T-cell (primary cell): ENCODE measurements at places on chromosomes 16 and 17.

DNA sequence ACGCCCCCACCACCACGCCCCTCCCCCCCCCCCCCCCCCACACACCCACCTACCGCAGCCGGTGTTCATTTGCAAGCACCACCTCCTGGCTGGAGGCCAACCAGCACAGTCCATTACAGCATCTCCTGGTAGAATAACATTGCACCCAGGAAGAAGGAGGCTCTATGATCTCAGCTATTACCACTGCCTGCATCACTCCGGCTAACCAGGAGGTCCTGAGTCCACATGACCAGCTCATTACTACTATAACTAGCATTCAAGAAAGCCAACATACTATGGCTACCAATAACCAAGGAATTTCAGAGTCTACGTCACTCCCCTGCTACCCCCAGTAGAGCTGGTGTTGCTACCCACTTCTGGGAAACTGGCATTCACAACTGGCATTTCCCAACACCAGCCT is 81.1 kb upstream of the ALOX12 start:
- no peak for DNase-seq
- H3K36me3 ChIP-seq = no peaks in the 10 kb centered on the region
- peaks cover 16% of the 10 kb centered on the region for H3K27me3 ChIP-seq
- H3K27ac ChIP-seq = no peak overlapping the region

DNA sequence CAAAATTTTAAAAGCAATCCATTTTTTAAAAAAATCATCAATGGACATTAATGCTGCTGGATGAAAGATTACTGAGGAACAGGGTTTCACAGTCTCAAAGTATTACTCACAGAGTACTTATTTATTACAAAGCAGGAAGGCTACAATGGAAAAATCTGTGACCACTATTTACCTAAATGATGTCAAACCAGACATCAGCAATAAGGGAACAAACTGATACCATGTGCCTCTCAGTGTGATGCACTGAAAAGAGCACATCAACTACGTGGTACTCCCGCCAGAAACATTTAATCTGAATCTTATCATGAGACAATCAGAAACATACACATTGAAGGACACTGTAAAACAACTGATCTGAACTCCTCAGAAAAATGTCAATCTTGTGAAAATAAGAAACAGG is 124.2 kb downstream of the PARN start:
- H3K4me1 ChIP-seq = no peaks in the 10 kb centered on the region
- DNase-seq = no peak
- H3K4me3 ChIP-seq = no peak overlapping the region
- no peaks in the 10 kb centered on the region for H3K27me3 ChIP-seq

DNA sequence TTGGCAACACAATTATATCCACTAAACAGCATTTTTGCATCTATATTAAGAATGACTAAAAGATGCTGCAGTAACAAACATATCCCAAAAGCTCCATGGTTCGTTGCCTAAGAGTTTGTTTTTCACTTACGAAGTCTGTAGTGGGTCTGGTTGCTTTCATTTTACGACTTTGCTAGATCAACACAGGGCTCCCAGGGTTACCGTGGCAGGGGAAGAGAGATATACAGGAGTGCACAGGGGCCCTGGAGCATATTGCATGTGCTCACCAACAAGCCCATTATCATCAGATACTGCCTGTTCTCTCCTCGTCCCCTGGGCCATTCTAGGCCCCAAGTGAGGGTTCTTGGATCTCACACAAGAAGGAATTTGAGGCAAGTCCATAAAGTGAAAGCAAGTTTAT is 3.1 kb upstream of the MMP2 start:
- H3K27me3 ChIP-seq = peaks cover 33% of the 10 kb centered on the region
- H3K4me3 ChIP-seq = no peak overlapping the region
- H3K4me1 ChIP-seq = no peaks in the 10 kb centered on the region
- H3K27ac ChIP-seq = no peak overlapping the region

- H3K36me3 ChIP-seq = no peaks in the 10 kb centered on the region
- H3K4me3 ChIP-seq = no peak overlapping the region
- no peak overlapping the region for H3K27ac ChIP-seq
- H3K4me1 ChIP-seq = no peaks in the 10 kb centered on the region
- no peak for DNase-seq
- H3K27me3 ChIP-seq = peaks cover 31% of the 10 kb centered on the region
Measured at GRCh38 chr17:48729335-48730239, 1.0 kb upstream of the HOXB13 start.

DNA sequence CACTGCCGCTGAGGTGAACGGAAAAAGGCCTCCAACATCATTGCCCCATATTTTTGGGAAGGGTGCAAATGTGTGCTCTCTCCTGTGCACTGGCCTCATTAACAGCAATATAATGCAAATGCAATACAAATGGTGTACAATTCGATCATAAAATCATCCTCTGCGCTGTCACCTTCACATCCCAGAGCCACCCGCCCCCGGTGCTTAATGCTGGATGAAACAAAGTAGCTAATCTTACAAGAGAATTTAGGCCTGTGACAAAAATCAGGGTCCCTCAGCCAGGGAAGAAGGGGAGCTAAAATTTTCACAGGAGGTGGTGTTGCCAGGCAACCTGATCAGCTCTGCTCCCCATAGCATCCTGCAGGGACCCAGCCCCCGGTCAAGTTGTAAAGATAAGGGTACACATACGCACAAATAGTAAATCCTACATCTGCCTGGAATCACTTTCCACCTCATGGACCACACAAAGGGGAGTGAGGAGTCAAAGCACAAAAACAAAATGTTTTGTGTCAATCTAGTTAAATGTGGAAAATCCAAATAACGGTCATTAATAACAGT is 3.0 kb downstream of the TBC1D16 start:
- H3K27me3 ChIP-seq = no peaks in the 10 kb centered on the region
- H3K4me3 ChIP-seq = no peak overlapping the region
- no peak overlapping the region for H3K27ac ChIP-seq
- peaks cover 21% of the 10 kb centered on the region for H3K4me1 ChIP-seq
- DNase-seq = no peak

GRCh38 chr17:73546770-73547536 is 97.3 kb downstream of the SDK2 start:
- no peak overlapping the region for H3K4me3 ChIP-seq
- peak; percentile 28 for DNase-seq
- H3K36me3 ChIP-seq = no peaks in the 10 kb centered on the region

DNA sequence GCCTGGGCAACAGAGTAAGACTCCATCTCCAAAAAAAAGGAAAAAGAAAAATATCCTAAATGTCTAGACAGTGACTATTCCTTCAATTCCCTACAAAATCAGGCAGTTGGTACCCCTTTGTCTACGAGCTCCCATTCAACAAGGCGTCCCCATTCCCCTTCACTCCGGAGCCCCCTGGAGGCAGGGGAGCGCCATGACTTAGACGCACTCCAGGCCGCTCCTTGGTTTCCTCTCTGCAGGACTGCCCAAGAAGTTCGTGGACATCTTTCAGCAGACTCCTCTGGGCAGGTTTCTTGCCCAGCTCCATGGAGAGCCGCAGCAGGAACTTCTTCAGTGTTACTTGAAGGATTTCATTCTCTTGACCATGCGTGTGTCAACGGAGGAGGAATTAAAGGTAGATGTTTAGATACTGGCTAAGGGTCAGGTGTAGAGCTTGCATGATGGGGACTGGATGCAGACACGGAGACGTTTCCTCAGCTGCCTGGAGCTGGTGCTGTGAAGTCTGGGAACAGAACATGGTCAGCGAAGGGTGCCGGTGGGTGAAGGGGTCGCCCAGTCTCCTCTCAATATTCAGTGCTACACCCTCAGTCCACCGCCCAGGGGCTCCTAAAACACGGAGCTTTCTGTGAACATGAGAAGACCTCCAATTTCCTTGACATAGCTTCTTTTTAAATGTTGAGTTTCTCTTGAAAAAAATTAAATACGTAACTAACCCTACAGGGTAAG is 53.3 kb upstream of the ENDOV start:
- no peak overlapping the region for H3K4me3 ChIP-seq
- DNase-seq = peak; percentile 10
- H3K36me3 ChIP-seq = peaks cover 95% of the 10 kb centered on the region
- H3K4me1 ChIP-seq = no peaks in the 10 kb centered on the region
- no peak overlapping the region for H3K27ac ChIP-seq

DNA sequence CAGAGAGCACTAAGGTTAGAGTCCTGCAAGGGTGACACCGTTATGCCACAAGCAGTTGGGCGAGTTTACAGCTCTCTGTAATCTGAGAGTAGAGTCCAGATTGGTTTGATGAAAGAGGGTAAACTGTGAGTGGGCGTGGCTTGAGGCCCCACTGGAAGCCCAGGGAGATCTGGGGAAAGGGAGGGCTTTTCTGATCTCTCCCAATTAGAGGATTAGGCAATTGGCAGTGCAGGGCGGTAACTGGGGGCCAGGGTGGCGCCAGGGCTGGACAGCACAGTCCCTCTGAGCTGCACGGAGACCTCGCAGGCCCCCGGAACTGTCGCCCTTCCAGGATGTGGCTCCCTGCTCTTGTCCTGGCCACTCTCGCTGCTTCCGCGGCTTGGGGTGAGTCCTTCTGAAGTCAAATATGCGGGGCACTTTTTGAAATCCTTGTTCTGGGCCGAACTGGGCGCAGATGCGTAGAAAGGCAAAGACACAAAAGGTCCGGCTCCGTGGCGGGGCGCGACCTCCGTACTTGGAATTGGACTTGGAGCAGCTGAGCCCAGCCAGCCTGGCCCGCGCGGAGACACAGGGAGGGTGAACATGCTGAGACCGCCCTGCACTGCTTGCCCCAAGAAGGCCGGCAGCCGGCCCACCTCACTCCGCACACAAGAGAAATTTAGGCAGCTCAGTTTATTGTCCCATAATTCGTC is 72.4 kb downstream of the CES1 start:
- H3K4me3 ChIP-seq = no peak overlapping the region
- no peak for DNase-seq
- no peaks in the 10 kb centered on the region for H3K4me1 ChIP-seq
- no peaks in the 10 kb centered on the region for H3K27me3 ChIP-seq
- no peaks in the 10 kb centered on the region for H3K36me3 ChIP-seq
- H3K27ac ChIP-seq = no peak overlapping the region

DNA sequence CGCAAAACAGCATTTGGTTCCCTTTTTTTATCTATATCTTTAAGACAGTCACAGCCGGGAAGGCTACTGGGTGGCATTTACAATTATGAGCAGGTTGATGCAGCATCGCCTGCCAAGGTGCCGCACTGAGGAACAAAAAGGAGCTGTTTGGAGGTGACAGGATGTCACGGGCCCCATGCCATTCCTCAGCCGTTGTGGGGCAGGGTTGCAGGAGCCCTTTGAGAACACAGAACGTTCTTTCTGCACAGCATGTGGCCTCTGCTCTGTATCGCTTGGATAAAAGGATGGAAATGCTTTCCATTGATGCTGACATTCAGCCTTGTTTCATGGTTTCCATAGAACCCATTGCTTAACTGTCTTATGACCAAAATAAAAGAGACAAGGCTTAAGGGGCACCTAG is 141.9 kb upstream of the CDH5 start:
- H3K4me3 ChIP-seq = no peak overlapping the region
- no peaks in the 10 kb centered on the region for H3K4me1 ChIP-seq
- no peaks in the 10 kb centered on the region for H3K27me3 ChIP-seq
- no peak for DNase-seq
- H3K36me3 ChIP-seq = peaks cover 2% of the 10 kb centered on the region

DNA sequence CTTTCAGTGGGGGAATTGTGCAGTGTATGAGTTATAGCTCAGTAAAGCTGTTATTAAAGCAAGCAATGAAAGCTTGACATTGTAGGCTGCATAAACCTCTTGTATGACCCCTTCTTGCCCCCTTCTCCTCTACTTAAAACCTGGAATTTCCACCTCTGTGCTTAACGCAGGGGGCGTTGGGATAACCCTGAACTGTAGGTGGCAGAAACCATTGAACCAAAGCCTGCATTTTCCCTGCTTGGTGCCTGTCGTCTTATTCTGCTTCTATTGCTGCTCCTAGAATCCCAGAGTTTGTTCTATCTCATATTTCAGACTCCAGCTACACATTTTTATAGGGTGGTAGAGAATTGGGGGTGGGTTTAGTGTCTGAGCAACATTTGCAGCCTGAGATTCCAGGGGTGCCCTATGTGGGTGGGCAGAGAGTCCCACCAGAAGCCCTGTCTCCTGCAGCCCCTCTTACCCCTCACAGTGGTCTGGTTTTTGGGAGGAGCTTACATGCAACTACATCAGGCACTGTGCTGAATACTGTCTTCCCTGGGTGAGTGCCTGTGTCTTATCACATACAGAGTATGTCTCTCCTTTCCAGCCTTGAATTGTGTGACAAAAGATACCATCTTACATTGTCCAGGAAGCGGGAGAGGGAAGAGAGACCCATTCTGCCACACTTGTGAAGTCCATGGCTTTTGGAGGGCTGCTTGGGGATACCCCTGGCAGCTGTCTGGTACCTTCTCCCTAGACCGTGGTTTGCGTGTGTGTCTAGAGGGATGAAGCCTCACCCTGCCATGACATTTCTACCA is 407.7 kb upstream of the EEF2KMT start:
- no peaks in the 10 kb centered on the region for H3K4me1 ChIP-seq
- H3K4me3 ChIP-seq = no peak overlapping the region
- H3K27me3 ChIP-seq = peaks cover 16% of the 10 kb centered on the region
- no peak overlapping the region for H3K27ac ChIP-seq
- no peak for DNase-seq

DNA sequence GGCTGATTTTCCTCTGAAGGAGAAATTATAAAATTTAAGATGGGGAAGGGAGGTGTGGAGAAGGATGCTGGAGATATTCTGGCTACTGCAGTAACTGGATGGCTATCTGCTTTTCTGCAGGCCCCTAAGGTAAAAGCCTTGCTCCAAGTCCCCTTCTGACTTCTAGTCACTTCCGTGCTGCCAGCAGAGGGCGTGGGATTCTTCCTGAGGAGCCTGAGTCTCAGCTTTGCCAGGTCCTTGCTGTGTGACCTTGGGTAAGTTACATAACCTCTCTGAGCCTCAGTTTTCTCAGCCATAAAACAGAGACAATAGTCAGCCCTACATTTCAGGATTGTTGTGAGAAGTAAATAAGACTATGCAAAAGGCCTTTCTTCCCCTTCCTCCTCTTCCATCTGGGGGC is 24.3 kb upstream of the TMEM220 start:
- no peak overlapping the region for H3K4me3 ChIP-seq
- no peak overlapping the region for H3K27ac ChIP-seq
- no peak for DNase-seq
- H3K4me1 ChIP-seq = no peaks in the 10 kb centered on the region

DNA sequence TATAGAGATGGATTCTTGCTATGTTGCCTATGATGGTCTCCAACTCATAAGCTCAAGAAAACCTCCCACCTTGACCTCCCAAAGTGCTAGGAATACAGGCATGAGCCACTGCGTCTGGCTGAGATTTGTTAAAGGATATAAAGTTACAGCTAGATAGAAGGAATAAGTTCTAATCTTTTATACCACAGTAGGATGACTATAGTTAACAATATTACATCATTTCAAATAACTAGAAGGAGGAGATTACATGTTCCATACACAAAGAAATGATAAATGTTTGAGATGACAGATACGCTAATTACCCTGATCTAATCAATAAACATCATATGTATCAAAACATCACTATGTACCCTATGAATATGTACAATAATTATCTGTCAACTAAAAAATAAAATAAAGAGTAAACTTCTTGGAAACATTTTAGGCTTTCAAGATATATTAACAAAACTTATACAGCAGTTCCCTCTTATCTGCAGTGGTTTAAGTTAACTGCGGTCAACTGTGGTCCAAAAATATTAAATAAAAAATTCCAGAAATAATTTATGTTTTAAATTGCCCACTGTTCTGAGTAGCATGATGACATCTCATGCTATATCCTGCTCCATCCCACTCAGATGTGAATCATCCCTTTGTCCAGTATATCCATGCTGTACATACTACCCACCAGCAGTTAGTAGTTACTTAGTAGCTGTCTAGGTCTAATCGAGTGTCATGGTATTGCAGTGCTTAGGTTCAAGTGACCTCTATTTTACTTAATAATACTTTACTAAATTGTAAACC is 129.2 kb upstream of the NACA2 start:
- H3K4me3 ChIP-seq = no peak overlapping the region
- no peaks in the 10 kb centered on the region for H3K27me3 ChIP-seq
- no peak for DNase-seq
- H3K27ac ChIP-seq = no peak overlapping the region
- H3K4me1 ChIP-seq = no peaks in the 10 kb centered on the region
- no peaks in the 10 kb centered on the region for H3K36me3 ChIP-seq
